Germinal center (tissue), 1 donor: ENCODE measurements at places on chromosomes 1 and 21.

- no peak for DNase-seq
Observed at GRCh38 chr1:11869104-11869503, 10.4 kb upstream of the NPPB start.

GRCh38 chr1:230385158-230385450 is 41.0 kb downstream of the PGBD5 start:
- no peak for DNase-seq

DNA sequence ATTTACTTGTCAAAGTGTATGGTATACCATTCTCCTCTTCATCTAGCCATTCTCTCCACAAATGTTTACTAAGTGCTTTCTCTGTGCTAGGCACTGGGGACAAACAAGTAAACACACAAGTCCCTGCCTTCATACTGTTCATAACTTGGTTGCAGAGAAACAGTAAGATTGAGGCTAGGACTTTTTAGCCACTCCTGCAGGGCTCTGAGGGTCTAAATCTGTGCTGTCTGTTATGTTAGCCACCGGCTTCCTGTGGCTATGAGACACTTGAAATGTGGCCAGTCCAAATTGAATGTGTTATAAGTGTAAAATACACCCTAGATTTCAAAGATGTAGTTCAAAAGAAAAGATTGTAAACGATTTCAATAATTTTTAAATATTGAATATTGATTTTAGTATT is 50.2 kb downstream of the AZIN2 start:
- no peak for DNase-seq

DNA sequence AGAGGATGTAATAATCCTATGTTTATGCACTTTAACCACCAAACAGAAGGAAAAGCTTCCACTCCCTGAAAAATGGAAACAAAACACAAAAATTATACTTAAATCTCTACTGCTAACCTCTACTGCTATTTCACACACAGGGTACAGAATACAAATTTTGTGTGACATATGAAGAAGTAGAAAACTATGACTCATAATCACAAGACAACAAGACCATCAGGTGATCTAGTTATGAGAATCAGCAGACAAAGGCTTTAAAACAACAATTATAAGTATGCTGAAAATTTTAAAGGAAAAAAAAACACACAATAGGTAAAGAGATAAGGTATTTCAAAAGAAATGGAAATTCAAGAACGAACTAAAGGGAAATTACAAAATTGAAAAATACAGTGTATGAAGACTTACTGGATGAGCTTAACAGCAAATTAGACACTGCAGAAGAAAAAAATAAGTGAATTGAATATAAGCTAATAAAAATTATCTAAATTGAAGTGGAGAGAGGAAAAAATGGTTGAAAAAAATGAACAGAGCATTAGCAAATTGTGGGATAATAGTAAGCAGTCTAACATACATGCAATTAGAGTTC is 13.6 kb upstream of the NAV1 start:
- DNase-seq: no peak

DNA sequence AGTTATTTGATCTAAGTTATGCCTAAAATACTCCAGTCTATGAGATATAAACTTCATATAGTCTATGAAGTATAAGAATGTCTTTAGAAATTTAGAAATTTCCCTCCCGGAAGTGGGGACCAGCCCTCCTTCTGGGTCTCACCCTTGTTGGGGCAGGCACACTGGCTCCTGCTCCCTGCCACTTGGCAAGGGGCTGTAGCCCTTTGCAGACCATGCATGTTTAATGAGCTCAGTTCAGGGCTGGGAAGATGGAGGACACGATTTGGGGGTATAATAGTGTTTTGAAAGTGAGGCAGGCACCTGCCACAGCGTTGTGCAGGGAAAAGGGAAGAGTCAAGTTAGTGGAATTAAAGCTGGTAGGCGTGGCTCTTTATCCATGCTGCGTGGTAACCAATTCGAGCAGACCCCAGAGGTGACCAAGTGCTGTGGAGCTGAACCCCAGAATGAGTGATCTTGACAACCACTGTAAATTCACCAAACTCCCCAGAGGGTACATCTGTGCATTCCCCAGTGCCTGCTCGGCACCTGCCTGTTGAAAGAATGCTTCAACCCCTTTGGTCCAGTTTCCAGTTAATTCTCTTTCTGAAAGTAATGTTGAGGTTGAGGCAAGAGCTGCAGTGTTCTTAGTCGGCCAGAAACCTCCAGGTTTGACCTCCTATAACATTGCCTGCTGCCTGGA is 79.6 kb downstream of the DOP1B start:
- no peak for DNase-seq

DNA sequence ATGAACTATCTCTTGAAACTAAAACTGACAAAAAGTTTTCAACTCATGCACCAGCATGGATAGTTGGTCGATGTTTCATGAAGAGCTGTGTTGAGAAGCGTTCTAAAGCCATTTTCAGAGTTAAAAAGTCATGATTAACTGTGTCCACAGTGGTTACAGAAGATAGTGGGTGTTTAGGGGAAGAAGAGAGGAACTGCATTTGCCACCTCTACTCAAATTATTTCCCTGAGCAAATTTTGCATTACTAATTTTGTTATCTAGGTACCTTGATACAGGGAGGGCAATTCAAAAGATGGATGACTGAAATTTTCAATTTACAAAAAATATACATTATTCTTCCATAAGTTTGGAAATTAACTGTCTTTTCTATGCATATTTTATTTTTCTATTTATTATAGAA is 15.5 kb downstream of the SAMSN1 start:
- DNase-seq: no peak

GRCh38 chr1:15650433-15650832 is 33.2 kb downstream of the DDI2 start:
- no peak for DNase-seq

GRCh38 chr1:109773203-109773899 is 9.6 kb upstream of the EPS8L3 start:
- DNase-seq: peak; percentile 50

DNA sequence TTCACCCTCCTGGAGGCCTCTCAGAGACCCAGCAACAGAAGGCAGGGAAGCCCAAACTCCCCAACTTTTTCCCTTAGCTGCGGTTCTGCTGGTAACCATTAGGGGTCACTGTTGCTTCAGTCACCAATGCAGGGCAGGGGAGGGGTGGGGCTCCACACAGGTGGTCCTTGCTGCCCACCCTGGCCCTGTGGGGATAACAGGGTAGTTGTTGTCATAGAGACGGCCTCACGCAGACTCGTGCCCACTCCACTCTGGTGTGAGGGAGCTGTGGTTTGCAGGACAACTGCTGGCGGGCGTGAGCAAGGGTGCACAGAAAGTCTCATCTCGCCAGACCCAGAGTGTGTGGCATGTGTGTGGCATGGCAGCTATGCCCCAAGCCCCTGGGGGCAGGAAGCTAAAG is 19.9 kb downstream of the INSRR start:
- peak; percentile 67 for DNase-seq

DNA sequence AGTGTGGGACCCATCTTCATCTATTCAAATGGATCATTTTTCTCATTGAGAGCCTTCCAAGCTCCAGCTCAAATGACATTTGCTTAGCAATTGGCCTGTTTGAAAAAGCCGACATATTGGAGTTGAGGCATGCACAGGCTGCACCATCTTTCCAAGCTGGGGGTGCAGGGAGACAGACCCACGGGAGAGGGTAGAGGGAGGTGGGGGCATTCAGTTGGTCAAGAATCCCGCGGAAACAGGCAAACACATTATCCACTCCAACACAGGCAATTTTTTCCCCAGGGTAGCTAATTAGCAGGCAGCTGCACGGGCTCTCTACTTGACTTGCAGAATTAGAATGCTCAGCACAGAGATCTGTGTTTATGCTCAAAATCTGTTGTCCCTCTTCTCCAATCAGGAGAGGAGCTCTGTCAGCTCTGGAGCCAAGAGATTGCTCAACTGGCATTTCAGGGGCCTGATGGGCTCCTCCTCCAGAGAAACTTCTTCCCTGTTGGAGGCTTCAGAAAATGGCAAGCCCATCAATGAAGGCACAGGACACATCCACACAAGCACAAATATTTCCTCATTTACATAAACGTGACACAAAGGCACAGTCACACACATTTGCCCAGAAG is 267.8 kb downstream of the FOXD2 start:
- DNase-seq: no peak

DNA sequence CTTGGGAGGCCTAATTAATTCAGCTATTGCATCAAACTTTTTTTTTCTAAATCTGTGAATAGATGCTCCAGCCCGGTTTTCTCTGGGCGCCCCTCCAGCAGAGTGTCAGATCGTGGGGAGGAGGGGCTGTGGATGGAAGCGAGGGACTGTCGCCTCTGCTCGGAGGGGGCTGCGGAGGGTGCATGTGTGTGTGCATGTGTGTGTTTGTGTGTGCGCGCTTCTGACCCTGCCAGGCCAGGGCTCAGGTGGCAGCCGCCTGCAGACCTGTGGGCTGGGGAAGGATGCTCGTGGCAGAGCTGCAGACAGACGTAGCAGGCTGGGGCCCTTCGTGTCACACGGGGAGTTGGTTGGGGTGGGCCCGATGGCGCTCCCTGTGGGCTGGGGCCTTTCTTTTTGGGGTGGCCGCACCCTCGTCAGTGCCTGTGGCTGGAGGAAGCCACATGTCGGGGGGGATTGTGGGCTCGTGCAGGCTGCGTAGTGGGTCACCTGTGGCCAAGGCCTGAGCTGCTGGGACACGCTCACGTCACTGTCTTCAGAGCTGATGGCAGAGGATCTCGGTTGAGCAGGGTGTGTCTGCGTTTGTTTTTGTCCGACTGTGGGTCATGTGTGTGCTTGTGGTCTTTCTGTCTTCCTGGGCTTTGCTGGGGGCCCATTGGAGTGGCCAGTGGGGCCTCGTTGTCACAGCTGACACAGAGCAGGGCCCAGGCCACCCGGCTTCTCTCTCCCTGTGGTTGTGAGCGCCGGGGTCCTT is 2.8 kb downstream of the SKI start:
- DNase-seq: no peak

DNA sequence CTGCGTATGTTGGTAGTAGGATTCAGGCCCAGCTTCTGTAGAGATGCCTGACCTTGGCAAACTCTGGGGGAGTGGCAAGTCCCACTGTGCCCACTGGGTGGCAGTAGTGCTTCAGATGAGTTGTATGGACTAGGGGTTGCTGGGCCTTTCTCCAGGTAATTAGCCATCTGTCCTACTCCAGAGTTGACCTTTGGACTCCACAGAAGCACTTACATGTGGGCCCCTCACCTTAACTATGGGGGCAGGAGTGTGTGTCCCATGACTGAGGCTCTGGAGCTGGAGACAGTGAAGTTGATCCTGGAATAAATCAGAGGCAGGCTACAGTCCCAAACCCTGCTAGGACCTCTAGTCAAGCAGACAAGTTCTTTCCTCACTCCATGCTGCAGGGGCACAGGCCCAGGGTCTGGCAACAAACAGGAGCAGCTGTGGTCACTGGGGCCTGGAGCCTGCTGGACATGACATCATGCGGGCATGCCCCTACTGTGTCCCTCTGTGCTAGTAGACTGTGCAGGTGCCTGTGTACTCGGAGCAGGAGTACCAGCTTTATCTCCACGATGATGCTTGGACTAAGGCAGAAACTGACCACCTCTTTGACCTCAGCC is 4.6 kb downstream of the DMAP1 start:
- DNase-seq: peak; percentile 63

GRCh38 chr1:60942896-60943638 is 139.3 kb upstream of the NFIA start:
- DNase-seq: no peak

DNA sequence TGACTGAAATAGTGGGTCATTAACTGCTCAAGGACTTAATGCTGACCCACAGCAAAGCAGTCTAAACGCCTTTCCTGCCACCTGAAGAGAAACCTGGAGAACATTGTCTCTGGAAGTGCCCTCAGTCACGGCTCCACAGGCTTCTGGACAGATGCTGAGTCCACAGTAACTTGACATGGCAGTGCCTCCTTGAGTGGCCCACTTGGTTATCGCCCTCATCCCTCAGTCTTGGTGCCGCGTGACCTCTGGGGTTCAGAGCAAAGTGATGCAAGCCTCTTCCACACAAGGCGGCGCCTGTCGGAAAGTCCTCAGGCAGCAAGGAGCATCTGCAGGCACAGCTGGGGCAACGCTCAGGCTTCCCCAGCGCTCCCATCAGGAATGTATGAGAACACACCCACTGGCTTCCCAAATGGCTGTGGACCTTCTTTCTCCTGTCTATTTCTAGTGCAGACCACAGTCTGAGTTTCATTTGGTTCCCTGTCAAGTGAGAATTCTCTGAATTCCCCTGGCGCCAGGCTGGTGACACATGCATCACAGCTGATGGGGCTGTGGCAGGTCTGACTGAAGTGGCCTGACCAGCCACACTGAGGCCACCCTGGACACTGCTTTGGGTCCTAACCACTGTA is 13.0 kb upstream of the ANGPTL7 start:
- no peak for DNase-seq

- DNase-seq: no peak
Observed at GRCh38 chr1:29752141-29752540, 515.8 kb downstream of the PTPRU start.

GRCh38 chr1:114700036-114700600 is 4.8 kb upstream of the AMPD1 start:
- DNase-seq: no peak

GRCh38 chr1:114292194-114292593 is 138.5 kb upstream of the SYT6 start:
- no peak for DNase-seq

- no peak for DNase-seq
Observed at GRCh38 chr1:192978195-192978710, 80.9 kb downstream of the UCHL5 start.

GRCh38 chr1:160789702-160790611 is 6.0 kb upstream of the LY9 start:
- DNase-seq: peak; percentile 89

GRCh38 chr1:165899461-165899941 is 72.1 kb downstream of the UCK2 start:
- no peak for DNase-seq

DNA sequence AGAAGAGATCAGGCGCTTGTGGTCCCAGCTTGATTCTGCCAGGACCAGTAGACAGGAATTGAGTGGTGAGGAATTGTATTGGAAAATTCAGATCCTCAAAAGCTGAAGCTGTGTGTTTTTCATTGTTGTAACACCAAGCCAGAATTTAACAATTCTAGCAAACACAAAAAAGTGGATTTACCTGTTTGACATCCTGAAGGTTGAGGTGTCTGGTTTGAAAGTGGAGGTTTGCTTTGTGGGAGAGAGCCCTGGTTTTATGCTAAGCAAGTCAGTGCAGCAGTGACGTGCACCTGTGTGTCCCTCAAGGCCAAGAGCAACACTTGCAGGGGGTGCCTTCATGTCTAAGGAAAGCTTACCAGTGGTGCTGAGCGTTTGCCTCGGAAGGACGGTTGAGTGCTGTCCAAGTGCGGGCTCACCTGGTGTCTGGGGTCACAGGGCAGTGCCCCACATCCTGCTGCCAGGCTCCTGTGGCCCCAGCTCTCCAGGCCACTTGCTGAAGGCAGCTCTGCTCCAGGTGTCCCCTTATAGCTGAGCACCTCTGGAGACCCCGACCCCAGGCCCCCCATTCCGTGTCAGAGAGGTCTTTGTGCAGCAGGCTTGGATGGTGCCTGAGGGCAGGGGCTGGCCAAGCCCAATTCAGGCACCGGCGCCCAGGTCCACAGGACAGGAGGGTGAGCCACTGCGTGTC is 27.7 kb downstream of the PCNT start:
- DNase-seq: no peak
